ENCODE measurements at places on chromosomes 3 and 15.
A peak's percentile ranks its signal among the peaks of the same experiment; 100 is the strongest.

DNA sequence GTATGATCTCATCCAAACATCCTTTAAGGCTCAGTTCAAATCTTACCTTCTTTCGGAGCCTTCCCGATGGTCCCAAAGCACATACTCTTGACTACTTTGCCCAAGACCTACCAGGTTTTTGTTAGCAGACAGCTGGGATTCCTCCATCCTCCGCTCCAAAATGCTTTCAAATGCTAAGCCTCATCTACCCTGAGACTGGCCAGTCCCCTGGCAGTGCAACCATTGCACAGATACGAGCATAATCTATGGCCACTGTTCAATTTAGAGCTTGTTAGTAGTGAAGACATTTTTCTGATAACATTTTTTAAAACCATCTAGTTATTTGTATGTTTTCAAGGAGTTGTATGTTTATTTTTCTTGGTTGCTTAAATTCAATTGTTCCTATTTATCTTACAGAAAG lies 264.4 kb upstream of the NR2F2 start:
- no peak for DNase-seq

DNA sequence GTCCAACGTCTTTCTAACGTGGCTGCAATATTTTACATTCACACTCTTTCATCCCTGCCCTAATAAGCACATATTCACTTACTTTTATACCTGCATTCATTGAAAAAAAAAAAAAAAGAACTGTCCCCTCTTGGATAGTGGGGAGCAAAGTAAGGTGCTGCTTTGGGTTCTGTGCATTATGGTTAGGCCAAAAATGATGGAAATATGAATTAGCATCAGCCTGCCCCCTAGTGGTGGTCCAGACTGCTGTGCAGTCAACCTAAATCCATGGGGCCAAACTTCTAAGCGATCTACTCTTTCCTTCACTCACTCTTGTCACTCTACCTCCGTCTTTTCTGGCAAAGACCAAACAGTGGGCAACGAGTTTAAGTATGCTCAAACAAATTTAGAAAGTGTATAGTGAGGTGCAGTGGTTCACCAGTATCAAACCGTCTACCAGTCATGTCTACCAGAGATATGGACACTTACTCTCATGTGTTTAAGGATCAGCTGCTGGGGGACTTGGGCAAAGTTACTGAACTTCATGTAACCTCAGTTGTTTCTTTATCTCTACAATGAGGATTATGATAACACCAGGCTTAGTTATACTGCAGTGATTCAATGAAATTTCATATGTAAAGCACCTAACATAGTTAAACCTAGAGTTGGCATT lies 61.5 kb upstream of the GRM7 start:
- peak; percentile 33 for DNase-seq

- peak; percentile 15 for DNase-seq
Observed at GRCh38 chr3:46208167-46208704, at the start of gene CCR1. TSS of gene CCR1 (minus strand) at chr3:46208313. CDS start at chr3:46204313, 4,000 bp downstream.

DNA sequence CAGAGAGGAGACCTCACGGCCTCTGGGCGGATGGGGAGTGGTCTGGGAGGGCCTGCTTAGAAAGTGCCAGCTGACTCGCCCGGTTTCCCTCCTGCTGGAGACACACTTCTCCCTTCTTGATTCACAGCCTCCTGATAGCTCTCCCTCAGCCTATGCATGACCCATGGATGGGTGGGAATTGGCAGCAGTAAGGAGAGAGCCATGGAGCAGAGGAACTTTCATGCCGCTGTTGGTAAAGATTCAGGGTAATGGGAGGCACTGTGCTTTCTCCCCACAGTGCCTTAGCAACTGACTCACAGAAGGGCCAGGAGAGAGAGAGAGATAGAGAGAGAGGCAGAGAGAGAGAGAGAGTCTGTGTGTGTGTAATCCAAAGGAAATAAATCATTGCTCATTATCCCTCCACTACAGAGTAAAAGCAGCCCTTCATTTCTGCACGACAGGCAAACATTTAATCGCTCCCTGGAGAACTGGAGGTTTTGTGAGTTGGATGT lies 82.8 kb downstream of the SEMA5B start:
- DNase-seq: no peak

DNA sequence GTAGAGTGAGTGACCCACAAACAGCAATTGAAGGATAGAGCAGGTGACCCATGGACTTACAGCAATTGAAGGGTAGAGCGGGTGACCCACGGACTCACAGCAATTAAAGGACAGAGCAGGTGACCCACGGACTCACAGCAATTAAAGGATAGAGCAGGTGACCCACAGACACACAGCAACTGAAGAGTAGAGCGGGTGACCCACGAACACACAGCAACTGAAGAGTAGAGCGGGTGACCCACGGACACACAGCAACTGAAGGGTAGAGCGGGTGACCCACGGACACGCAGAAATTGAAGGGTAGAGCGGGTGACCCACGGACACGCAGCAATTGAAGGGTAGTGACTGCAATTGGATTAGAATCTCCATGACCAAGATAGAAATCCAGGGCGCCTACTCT lies 9.8 kb upstream of the TNK2 start:
- DNase-seq: no peak

GRCh38 chr15:35514759-35515158 lies 31.2 kb downstream of the DPH6 start:
- no peak for DNase-seq

DNA sequence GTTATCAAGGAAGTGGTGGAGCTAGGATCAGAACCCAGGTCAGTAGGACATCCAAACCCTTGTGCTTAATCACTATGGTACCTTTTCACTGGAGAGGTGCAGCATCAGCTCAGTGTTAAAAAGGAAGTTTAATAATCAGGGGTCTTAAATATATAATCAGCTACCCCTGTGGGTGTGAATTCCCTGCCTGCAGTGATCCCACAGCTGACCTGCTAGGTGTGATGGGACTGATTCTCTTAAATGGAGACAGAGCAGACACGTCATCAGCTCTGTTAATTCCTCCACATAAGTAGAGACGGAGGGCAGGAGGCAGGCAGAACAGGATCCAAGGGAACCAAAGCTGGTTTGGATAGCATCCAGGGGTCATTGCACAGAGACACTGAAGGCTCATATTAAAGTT lies 154.1 kb upstream of the CRBN start:
- no peak for DNase-seq

DNA sequence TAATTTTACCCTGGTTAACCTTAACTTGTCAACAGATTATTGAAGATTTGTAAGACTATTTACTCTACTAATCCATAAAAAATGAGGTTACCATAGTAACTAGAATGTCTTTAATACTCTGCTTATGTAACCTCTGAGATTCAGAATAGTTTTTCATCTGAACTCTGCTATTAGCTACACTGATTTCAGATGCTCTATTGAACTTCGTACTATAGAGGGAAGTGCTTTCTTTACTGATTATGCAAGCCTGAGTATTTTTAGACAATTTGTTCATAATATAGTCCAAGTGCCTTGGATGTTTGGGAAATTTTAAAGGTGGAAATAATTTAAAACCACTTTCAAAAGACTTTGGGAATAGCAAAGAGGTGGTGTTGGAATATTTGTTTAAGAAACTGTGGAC lies 107.9 kb upstream of the GBE1 start:
- no peak for DNase-seq

DNA sequence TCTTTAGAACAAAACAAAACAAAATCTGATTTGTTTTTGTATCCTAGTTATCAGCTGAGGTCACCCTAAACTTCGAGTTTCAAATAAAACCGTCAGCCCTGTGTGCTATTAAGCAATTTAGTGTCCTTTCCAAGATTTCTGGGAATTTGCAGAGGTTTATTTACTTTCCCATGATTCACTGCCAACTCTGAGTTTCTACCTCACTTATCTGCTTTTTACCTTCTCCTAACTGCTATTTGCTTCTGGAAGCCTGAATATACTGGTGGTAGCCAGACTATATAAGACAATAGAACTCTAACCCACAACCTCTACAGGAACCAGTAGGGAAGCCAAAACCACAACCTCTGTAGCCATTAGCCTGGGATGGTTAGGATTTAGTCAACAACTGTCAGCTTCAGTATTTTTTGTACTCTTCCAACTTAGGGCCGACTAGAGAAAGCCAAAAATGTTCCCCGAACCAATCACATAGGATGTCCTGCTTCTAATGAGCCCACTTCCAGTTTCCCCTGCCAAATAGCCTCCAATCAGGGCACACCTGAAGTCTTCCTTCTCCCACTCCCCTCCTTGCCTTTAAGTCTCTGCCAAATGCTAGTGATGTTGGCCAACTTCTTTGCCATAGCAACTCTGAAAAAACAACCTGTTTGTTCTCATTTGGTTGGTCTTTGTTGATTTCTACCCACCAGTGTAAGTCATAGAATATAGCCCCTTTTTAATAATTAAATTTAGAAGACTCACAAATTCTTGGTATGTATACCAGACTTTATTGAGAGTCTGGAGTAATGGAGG lies 273.1 kb downstream of the ULK4 start:
- no peak for DNase-seq

DNA sequence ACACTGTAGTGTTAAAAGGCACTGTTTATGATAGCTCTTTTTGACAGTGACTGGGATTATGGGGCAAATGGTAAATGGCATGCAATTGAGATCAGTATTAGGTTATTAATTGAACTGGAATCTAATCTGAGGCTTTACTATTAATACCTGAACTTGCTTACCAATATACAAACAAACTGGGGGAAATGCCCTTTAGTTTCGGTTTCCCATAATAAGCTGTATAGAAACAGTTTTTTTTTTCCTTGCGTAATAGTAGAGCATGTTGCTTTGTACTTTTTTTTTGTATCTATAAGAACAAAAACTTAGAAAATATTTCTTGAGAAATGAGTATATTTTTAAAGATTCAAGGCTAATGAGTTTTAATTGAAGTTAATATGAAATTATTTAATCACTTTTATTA lies 95.0 kb downstream of the FNDC3B start:
- no peak for DNase-seq

DNA sequence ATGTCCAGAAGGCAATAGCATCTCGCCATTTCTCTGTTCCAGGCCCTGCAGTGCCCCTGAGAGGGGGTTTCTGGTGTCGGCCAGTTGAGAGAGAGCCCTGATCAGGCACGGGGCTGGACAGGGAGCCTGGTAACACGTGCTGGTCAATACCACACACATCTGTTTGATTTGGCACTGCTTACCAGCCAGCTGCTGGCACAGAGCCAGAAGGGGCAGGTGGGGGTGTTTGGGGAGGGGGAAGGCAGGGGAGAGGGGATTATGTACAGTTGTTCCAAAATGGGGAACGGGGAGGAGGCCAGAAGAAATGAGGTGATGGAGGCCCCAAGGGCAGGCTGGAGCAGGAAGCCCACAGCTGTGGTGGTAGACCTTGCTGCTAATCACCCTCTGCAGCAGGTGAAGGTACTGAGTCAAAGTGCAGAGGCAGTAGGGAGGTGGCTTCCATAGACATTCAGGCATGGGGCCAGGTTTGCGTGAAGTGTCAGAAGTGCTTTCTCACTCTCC lies 153.5 kb upstream of the LPP start:
- DNase-seq: no peak

- no peak for DNase-seq
Observed at GRCh38 chr15:86849558-86850285, 770.1 kb downstream of the AGBL1 start.

- DNase-seq: no peak
Observed at GRCh38 chr3:124918524-124918923, 16.0 kb downstream of the MUC13 start.

GRCh38 chr3:39443530-39443929 lies 23.9 kb upstream of the MOBP start:
- no peak for DNase-seq

- no peak for DNase-seq
Observed at GRCh38 chr3:124316034-124316287, 324.0 kb upstream of the ROPN1 start.

GRCh38 chr3:194218646-194219453 lies 82.9 kb downstream of the HES1 start:
- DNase-seq: no peak

DNA sequence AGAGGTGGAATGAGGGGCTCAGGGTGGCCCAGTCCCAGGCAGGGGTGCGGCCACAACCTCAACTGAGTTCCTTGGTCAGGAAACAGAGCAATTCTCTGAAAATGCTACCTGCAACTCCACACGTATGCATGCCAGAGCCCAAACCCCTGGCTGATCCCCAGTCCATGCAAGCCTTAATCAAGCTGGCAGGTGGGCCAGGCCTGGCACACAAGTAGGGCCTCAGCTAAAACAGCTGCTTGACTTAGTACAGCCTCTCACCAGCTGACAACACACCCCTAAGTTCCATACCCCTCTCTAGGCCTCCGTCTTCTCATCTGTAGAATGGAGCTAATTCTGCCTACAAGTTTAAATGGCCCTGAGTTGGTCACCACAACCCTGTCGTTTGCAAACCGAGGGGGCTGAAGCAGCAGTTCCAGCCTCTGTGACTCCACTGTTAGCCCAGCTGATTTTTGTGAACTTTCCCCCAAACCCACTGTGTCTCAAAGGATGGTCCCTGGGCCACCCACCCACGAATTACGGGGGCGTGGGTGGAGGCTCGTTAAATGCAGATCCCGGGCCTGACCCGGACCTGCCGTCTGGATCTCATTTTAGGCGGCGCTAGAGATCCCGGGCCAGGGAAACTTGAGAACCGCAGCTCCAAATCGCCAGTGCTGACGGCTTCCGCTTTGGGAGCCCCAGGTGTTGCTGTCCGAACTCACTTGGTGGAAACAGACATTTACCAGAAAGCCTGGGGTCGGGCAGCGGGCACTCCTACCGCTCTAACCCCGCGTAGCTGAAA lies 927 bp downstream of the CHDH start:
- DNase-seq: peak; percentile 78

DNA sequence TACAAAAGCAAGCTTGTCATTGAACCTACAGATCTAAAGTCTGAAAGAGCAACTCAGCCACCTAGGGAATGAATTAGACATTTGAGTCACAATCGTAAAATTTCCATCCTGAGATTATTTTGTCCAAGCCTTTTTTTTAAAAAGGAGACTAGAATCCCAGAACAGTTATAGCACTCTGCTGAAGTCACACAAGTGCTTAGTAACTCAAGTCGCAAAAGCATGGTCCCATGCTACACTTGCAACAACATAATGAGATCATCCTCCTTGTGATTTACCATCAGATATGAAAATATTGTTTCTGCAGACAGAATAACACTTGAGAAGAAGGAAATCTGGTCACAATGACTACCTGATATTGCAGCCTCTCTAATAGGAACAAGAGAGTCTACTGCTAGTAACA lies 106.7 kb downstream of the ZIC4 start:
- no peak for DNase-seq

GRCh38 chr3:16477056-16477455 lies 36.4 kb downstream of the RFTN1 start:
- DNase-seq: no peak

GRCh38 chr3:38264779-38265178 lies 833 bp upstream of the SLC22A13 start:
- DNase-seq: no peak

GRCh38 chr3:129162729-129163579 lies 2.1 kb upstream of the ISY1 start:
- DNase-seq: peak; percentile 41

- DNase-seq: no peak
Observed at GRCh38 chr15:33114374-33114717, 80.2 kb downstream of the FMN1 start.

All from RKO (cell line).